ENCODE measurements at places on chromosomes 4 and X.

DNA sequence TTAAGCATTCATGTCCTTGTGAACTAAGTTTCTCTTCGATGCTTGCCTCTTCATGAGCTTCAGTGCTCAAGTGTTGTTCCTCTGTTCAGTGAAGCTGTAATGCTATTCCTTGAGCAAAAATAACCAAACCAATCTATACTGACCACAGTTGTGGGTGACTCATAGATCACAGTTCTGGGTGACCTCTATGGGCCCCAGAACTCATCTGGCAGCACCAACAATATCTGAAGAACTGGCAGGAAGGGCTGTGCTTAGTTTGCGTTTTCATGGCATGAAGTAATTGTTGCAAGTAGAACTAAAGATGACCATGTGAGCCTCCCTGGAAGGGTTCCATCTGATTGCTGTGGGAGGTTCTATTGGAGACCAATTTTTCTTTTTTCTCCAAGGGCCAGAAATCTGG lies 106.2 kb downstream of the CCNG2 start:
- no peak overlapping the region for H3K4me3 ChIP-seq
- no peaks in the 10 kb centered on the region for H3K36me3 ChIP-seq
- no peak for DNase-seq
- H3K4me1 ChIP-seq = no peaks in the 10 kb centered on the region
- H3K27me3 ChIP-seq = no peaks in the 10 kb centered on the region
- H3K27ac ChIP-seq = no peak overlapping the region

DNA sequence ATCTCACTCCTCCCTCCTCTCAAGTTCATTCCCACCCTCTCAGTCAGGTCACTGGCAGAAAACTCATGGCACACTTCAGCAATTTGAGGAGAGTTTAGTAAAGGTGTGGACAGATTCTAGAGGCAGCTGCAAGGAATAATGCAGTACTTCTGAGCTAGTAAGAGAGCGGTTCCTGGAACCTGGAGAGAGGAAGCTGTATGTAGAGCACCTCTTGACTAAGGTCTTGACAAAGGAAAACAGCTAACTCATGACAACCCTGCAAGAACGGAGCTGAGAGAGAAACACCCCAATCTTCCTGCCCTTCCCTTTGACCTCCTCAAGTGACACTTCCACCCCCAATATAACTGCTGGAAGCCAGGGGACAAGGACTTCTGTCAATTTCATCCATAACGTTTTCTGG lies 9.6 kb upstream of the KLHL8 start:
- H3K4me1 ChIP-seq = no peaks in the 10 kb centered on the region
- DNase-seq = no peak
- H3K4me3 ChIP-seq = no peak overlapping the region
- no peaks in the 10 kb centered on the region for H3K36me3 ChIP-seq

DNA sequence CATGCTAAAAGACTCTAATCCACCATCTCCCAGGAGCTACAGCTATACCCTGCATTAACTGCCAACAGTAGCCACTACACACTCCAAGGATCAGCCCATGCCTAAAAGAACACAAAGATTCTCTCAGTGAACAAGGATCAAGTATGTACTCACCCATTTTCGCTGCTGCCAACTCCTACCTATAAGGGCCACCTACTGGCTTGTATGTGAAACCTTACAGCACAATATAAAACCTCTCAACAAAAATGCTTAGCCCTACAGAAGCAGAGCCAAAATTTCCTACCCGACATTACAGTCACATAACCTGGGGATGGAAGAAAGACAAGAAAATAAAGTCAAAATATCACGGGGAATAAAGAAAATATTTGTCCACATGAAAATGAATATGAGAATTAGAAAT lies 562.8 kb upstream of the POU3F4 start:
- no peaks in the 10 kb centered on the region for H3K36me3 ChIP-seq
- no peaks in the 10 kb centered on the region for H3K27me3 ChIP-seq
- H3K4me1 ChIP-seq = no peaks in the 10 kb centered on the region
- H3K27ac ChIP-seq = no peak overlapping the region
- H3K4me3 ChIP-seq = no peak overlapping the region

GRCh38 chr4:108044951-108045686 lies 55.4 kb downstream of the HADH start:
- no peaks in the 10 kb centered on the region for H3K27me3 ChIP-seq
- no peaks in the 10 kb centered on the region for H3K36me3 ChIP-seq
- no peak for DNase-seq
- H3K4me1 ChIP-seq = no peaks in the 10 kb centered on the region
- no peak overlapping the region for H3K27ac ChIP-seq

DNA sequence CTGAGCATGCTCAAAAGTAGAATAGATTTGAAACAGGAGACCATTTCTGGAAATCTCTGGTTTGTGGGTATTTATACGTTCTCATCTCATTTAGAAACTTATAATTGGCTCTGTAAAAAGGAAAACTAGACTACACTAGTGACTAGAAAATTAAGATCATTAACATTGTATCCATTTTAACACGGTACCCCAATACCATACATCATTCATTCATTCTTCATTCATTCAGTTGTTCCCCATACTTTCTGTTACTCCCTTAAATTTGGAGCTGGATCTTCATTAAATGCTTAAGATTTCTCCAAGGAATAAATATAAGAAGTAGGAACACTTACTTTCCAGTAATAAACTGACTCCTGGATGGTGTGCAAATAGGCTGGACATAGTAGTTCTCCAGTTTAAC lies 1.3 kb downstream of the ARSJ start:
- no peaks in the 10 kb centered on the region for H3K36me3 ChIP-seq
- H3K4me3 ChIP-seq = peak overlapping the region; percentile 78
- H3K27me3 ChIP-seq = no peaks in the 10 kb centered on the region
- peaks cover 5% of the 10 kb centered on the region for H3K4me1 ChIP-seq
- no peak for DNase-seq
- H3K27ac ChIP-seq = no peak overlapping the region

- no peaks in the 10 kb centered on the region for H3K4me1 ChIP-seq
- no peak overlapping the region for H3K27ac ChIP-seq
- no peaks in the 10 kb centered on the region for H3K36me3 ChIP-seq
- H3K4me3 ChIP-seq = no peak overlapping the region
Measured at GRCh38 chrX:118239913-118240698, 105.8 kb upstream of the WDR44 start.

GRCh38 chr4:31595496-31595895 lies 875.3 kb downstream of the PCDH7 start:
- H3K4me1 ChIP-seq = no peaks in the 10 kb centered on the region
- no peaks in the 10 kb centered on the region for H3K36me3 ChIP-seq
- no peak for DNase-seq
- H3K27ac ChIP-seq = no peak overlapping the region
- no peaks in the 10 kb centered on the region for H3K27me3 ChIP-seq
- no peak overlapping the region for H3K4me3 ChIP-seq

DNA sequence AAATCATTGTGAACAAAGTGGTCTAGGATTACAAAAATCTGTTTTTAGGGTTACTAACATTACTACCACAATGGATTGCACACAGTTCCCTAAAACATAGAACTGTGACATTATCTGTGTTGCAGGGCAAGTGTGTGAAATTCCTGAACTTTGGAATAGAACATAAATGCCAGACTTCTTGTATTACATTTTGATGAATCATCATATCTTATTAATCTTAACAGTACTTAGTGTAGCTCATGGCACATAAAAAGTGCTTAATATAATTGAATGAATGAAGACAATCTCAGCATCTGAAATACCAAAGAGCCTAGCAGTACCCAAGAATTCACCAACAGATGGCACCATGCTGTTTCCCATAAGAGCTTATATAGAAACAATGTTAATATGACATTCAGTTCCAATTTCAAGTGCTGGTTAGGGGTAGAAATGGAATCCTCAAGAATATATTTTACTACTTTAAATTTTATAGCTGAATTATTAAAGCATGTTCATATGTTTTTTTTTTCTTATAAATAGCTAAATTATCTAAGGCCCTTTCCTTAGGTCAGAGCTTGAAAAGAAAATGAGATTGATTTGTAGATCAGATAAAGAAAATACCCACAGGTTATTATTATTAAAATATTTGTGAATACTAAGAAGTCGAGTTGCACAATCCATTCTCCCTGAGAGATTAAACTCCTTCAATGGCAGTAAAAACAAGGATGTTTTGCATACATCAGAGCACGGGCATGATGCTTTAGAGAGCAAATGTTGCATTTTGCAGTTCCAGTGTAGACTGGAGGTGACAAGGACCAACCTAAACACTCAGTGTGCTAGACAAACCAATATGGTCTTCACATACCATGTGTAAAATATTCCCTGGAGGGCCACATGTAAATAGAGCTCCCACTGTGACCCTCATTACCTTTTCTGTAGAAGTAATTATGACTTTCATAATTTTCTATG lies 25.7 kb upstream of the SHISA3 start:
- no peak overlapping the region for H3K4me3 ChIP-seq
- no peaks in the 10 kb centered on the region for H3K36me3 ChIP-seq
- DNase-seq = no peak
- H3K27ac ChIP-seq = no peak overlapping the region

DNA sequence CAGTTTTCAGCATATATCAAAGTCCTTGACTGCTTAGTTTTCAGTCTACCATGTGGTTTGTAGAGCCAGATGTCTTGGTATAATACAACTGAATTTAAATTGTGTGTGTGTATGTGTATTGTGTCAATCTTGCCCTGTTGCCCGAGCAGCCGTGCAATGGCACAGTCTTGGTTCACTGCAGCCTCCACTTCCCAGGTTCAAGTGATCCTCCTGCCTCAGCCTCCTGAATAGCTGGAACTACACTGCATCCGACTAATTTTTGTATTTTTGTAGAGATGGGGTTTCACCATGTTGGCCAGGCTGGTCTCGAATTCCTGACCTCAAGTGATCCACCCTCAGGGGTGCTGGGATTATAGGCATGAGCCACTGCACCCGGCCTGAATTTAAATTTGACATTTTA lies 6.0 kb upstream of the KLHL5 start:
- no peak for DNase-seq
- H3K27ac ChIP-seq = no peak overlapping the region
- no peaks in the 10 kb centered on the region for H3K4me1 ChIP-seq

- no peak overlapping the region for H3K4me3 ChIP-seq
- H3K27ac ChIP-seq = no peak overlapping the region
- H3K27me3 ChIP-seq = no peaks in the 10 kb centered on the region
- no peak for DNase-seq
- H3K36me3 ChIP-seq = no peaks in the 10 kb centered on the region
Measured at GRCh38 chrX:103806862-103807474, 25.1 kb downstream of the RAB9B start.

DNA sequence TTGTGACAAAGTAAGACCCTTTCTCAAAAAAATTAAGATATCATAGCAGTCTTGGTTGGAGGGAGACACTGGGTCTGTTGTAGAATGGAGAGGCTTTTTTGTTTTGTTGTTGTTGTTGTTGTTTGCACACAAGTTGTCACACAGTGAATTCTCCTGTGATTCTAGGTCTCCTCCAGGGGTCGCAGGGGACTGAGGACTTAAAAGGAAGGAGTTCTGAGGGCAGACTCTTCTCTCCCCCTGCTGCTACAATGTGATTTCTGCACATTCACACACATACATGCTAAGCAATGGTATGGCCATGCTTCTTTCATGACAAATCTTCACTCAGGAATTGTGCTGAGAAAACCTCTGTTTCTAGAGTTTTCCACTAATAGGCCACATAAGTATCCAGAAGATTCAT lies 71.1 kb downstream of the ZNF732 start:
- H3K4me1 ChIP-seq = 0 out of 2 replicates have a peak, but pooled peaks cover 2% of the 10 kb centered on the region
- DNase-seq = no peak
- no peak overlapping the region for H3K4me3 ChIP-seq
- no peak overlapping the region for H3K27ac ChIP-seq
- no peaks in the 10 kb centered on the region for H3K36me3 ChIP-seq

DNA sequence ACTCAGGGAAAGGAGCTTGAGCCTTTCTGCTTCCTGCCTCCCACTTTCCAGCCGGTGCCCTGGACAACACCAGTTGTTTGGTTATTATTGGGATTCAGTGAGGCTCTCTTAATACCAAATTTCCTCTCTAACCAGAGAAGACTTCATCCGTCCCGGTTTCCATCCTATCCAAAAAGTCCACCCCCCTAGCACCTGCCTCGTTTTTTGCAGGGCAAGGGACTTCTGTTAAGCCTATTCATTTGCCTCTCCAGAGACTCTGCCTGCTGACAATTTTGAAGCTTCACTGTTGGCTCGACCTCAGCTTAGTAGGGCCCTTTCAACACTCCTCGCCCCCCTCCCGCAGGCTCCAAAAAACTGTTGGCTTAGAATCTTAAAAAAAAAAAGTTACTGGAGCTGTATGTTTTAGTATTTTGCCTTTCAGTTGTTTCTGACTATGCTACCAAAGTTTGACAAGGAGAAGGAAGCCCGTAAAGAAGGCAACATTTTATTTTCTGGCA lies 779 bp upstream of the PRSS12 start:
- H3K27ac ChIP-seq = no peak overlapping the region
- H3K27me3 ChIP-seq = peaks cover 15% of the 10 kb centered on the region
- H3K4me1 ChIP-seq = no peaks in the 10 kb centered on the region
- H3K36me3 ChIP-seq = no peaks in the 10 kb centered on the region
- no peak for DNase-seq

GRCh38 chr4:52015366-52015765 lies 4.8 kb downstream of the LRRC66 start:
- no peak overlapping the region for H3K27ac ChIP-seq
- DNase-seq = no peak
- no peaks in the 10 kb centered on the region for H3K4me1 ChIP-seq
- no peak overlapping the region for H3K4me3 ChIP-seq

GRCh38 chr4:135365065-135365464 lies 1163.5 kb upstream of the PABPC4L start:
- no peaks in the 10 kb centered on the region for H3K27me3 ChIP-seq
- H3K4me3 ChIP-seq = no peak overlapping the region
- H3K4me1 ChIP-seq = no peaks in the 10 kb centered on the region
- no peak for DNase-seq
- H3K27ac ChIP-seq = no peak overlapping the region

DNA sequence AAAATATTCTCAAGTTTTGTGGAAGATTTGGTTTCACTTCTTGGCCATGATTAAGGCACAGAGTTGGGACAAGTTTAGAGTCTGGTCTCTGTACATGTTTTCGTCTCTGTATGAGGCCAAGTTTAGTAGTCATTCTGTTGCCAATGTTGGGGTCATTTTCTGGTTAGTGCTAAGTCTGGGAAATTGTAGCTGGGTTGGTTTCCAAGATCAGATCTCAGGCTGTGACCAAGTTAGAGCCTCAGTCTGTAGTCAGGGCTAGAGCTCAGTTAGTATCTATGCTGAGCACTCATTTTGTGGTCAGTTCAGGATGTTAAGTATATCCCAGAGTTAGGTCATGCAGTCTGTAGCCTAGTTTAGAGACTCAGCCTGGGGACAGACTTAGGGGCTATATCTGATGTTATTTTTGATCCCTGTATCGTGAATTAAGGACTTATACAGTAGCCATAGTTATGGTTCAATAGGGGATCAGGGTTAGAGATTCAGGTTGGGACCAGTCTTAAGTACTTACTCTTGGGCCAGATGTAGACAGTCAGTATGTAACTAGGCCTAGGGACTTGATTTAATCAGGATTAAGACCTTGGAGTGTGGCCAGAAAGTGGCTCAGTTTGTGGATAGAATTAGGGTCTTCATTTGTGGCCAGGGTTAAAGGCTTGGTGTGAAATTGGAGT lies 6.6 kb upstream of the ENOX2 start:
- no peak for DNase-seq
- H3K27me3 ChIP-seq = no peaks in the 10 kb centered on the region
- H3K36me3 ChIP-seq = no peaks in the 10 kb centered on the region
- no peaks in the 10 kb centered on the region for H3K4me1 ChIP-seq

All from H1 (cell line).